Kasumi-1 (cell line): ENCODE measurements at places on chromosomes 4 and X.
A peak's percentile ranks its signal among the peaks of the same experiment; 100 is the strongest.

DNA sequence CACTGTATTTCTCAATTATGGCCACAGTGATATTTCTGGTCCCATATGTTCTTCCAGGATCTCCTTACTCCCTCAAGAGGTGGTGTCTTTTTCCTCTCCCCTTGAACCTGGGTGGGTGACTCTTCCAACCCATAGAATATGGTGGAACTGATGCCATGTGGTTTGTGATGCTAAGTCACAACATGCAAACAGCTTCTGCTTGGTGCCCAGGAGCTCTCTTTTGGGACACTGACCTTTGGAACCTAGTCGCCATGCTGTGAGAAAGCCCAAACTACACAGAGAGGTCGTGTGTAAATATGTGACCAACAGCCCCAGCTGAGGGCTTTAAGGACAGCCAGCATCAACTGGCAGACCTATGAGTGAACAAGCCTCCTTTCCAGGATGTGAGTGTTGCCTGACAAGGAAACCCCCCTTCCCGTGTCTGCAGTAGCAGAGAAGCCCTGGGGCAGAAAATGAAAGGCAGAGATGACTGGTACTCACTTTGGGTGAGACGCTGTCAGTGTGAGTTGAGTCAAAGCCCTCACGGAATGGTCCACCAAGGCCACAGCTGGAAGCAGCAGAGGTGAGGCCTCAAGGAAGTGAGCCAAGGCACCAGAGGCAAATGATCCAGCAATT is 223.4 kb downstream of the BCOR start:
- no peak for DNase-seq

DNA sequence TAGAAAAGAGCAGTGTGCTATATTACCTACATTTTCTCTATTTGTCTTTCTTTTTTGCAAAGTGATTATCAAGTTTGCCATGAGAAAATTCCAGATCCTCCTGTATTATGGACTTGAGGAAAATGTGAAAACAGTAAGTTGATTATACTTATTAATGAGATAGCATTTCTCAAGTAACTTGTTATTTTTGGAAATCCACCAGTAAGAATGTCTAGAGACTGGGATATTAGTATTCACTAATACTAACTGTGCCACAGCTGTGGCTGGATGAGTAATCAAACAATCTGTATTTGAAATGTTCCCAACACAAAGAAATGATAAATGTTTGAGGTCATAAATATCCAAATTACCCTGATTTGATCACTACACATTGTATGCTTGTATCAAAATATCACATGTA is 147.0 kb upstream of the CTSO start:
- DNase-seq: no peak

DNA sequence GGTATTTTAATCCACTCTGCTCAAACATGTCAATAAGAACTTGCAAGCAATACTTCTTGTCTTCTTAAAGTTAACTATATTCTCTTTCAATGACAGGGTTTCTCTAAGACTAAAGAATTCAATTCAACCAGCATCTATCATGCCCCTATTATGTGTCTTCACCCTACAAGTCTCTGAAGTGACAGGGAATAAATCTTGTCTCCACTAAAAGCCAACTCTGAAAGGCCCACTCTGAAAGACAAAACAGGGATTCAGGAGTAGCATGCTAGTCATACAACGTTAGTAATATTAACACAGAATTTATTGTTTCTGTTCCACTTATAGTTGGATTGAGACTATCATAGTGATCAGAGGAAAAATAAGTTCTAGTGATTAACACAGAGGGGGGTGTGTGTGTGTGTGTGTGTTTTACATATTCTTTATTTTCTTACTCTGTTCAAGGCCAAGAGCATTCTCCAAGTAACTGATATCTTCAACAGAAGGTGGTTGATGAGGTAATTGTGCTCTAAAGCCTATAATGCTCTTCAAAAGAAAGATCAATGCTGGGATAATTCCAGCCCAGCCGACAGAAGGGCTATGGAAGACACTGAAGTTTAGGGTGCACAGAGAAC is 122.4 kb upstream of the DCLK2 start:
- no peak for DNase-seq

DNA sequence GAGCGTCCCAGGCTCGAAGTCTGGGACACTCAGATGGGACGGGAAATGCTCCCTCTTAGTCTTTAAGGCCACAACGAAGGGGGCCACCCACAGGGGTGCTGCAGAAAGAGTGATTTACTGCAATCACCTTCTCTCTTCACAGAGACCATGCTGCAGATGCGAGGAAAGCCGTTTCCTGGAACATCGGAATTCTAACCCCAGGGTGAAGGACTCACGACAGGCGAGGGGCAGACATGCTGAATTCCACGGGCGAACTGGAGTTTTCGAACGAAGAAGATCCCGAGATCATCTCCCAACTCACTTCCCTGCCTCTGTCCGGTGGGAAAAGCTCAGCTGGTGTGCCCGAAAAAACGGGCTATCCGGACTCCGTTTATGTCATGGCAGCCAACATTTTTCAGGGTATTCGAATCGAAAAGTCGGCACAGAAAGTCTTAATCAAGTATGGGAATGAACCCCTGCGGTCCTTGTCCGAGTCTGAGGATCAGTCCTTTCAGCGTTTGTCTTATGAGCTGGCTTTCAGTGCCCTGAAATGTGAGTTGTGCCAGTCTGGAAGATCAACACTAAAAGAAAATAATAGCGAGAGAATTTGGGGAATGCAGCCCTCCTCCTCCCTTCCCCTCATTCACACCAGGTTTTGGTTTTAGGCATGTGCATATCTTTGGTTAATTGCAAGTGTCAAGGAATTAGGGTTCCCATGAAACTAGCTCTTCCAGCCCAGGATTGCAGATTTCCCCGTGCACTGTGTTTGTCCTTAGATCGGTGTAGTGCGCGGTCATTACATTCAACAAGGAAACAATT is 905 bp downstream of the NSUN7 start:
- DNase-seq: no peak

DNA sequence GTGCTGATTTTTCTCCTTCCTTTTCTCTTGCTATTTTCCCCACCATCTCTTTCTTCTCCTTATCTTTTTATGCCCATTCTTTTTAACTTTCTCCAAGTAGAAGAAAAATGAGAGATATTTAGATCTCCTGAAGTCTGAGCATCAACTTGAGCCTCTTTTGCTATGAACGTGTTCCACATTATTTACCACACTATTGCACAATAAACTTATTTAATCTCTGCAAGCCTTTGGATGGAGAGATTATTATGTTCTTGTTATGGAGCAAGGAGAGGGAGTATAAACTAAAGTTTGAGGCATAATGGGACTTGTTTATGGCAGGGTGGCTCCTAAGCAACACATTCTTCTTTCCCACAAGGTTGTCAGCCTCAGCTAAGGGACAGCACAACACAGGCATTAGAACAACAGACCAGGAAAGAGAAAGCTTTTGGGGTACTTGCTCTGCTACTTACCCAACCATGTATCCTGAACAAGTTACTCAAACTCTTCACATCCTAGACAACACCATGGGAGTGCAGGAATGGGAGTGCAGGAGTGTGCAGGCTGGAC is 365.5 kb upstream of the BOD1L1 start:
- DNase-seq: no peak

DNA sequence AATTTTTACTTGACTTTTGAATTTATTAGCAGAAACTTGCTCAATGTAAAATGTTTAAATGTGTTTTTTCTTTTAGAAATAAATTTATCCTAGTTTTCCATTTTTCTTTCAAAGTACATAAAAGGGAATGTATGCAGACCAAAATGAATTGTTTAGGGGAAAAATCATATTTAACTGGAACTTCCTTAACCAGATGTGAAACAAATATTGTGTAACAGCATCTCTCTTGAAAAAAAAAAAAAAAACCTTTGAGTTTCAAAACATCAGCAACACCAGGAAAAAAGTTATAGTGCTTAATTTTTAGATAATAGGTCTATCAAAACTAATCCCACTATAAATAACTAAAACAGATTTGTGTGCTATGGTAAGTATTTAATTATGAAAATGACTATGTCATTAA is 14.5 kb upstream of the CCNA2 start:
- no peak for DNase-seq

DNA sequence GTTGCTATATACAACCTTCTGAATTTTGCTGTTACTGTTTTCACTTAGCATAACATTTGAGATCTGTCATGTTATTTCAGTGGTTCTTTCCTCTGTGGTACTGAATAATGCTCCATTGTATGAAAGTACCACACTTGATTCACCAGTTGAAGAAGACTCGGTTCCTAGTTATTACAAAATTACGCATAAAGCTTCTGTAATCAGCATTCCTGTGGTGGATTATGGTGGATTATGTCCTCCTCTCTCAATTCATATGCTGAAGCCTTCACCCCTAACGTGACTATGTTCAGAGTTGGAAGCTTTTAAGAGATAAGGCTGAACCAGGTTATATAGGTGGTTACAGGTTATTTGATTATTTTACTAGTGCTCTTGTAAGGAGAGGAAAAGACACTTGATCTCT is 2143.5 kb upstream of the AGA start:
- no peak for DNase-seq

GRCh38 chr4:140281828-140282552 is 91.5 kb upstream of the SCOC start:
- DNase-seq: no peak

- no peak for DNase-seq
Observed at GRCh38 chr4:152499344-152499743, 36.5 kb downstream of the FBXW7 start.

- DNase-seq: peak; percentile 66
Observed at GRCh38 chr4:102620697-102621497, 119.7 kb downstream of the NFKB1 start.

GRCh38 chr4:109947457-109947856 is 34.8 kb downstream of the EGF start:
- DNase-seq: no peak

DNA sequence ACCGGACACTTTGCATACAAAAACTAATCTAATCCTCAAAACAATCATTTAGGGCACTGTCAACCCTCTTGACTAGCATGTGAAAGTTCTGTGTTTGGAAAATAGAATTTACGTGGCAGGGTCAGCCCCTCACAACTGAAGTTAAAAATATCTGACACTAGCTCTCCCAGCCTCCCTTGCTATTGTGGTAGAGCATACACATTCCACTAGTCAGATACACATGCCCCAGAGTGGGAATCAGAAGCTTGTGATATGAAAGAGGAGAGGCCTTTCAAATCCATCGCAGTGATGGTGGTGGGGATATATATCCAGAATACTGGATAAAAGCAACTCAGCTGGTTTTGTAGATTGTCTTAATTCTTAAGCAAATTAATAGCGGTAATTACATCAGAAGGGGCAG is 205.7 kb upstream of the IL15 start:
- DNase-seq: no peak

- DNase-seq: peak; percentile 5
Observed at GRCh38 chrX:106932960-106933537, 12.8 kb downstream of the CLDN2 start.

DNA sequence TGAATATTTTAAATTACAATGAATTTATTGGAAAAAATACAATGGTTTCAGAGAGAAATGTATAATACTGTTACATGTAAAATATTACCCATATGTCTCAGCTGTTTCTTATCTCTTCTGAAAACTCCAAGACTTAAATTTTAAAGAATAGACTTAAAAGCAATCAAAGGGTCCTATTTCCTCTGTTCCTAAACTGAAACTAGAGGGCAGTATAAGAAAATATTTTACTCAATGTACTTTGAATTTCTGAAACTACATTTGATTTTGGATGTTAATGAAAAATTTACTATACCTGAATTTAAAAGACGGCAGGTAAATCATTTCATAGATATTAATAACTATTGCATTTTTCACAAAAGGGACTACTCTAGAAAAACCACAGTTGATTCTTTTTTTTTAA is 200.2 kb downstream of the LRBA start:
- peak; percentile 32 for DNase-seq

DNA sequence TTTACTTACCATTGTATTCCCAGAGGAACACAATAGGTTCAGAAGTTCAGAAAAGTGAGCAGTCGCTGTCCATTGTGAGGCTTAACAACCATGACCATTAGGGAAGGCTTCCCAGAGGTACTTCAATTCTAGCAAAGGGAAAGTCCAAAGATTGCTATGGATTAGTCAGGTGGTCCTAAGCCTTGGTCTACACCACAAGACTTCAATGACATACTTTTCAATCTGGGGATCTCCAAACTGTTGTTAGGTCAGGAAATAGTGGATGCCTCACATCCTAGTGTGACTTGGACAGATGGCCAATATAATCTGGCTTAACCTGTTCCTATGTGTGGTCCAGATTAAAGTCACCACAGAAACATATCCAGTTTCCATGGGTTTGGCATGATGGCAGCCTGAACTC is 118.0 kb downstream of the SPCS3 start:
- no peak for DNase-seq

GRCh38 chr4:119643306-119644042 is 14.9 kb upstream of the PDE5A start:
- DNase-seq: no peak

DNA sequence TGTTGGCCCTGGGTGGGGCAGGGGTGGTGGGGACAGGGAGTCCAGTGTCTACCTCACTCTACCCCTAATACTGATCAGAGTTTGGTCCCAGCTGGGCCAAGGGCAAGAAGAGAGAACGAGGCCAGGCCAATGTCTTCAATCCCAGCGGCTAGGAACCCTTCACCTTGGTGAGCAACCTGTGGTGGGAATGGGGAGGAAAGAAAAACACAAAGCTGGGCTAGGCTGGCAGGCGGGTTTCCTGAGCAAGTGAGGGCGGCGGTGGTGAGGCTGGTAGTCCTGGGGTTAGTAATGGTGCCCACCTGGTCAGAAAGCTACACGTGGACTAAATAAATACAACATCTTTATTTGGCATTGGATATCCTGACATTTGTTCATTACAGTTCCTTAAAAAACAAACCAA is 5.6 kb downstream of the PQBP1 start:
- no peak for DNase-seq

GRCh38 chr4:70670332-70671014 is 4.2 kb upstream of the JCHAIN start:
- no peak for DNase-seq

DNA sequence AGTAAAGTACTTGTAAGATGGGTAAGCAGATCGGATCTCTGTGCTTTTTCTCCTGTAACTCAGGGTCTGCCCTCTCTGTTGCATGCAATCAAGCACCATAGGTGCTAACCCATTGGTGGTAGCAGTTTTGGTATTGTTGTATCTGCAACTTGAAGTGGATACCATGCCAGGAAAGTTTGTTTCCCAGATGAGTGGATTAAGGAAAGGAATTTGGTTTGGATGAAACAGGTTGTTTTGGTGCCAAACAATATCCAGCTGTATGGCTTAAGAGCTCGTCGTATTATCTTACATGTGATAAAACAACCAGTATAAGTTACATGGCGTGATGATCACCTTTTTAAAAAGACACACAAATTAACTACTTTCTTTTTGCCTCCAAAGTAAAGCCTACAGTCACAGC is 280.9 kb upstream of the TENM3 start:
- no peak for DNase-seq

- no peak for DNase-seq
Observed at GRCh38 chr4:2141022-2141761, 82.1 kb downstream of the NAT8L start.

- no peak for DNase-seq
Observed at GRCh38 chr4:184284336-184284690, 66.6 kb upstream of the ENPP6 start.

DNA sequence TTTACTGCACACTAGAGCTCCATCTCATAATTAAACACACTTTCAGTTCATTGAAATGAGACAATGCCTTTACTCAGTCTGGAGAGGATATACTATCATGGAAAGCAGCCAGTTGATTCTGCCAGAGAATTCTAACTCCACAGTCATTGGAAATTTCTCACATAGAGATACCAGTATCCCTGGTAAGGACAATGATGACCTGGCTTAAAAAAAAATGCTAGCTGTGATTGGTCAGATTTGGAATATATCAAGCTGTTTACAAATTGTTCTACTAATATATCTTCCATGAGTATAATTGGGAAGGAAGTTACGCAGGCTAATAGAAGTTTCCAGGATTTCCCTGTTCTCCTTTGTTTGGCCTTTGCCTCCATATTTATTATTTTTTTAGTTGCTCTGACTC is 34.5 kb upstream of the TLL1 start:
- DNase-seq: no peak
